ENCODE measurements at places on chromosomes 6 and 20. TPM values are rescaled to one million over a fixed set of nuclear protein-coding genes. Genes with fewer than 3 reads are reported as not detected.
A peak's percentile ranks its signal among the peaks of the same experiment; 100 is the strongest.

- no peak for DNase-seq
- H3K4me3 ChIP-seq = no peak overlapping the region
- H3K27me3 ChIP-seq = no peaks in the 10 kb centered on the region
- H3K27ac ChIP-seq = no peak overlapping the region
These were observed 30.5 kb downstream of the CNKSR3 start for GRCh38 chr6:154479771-154480639.

DNA sequence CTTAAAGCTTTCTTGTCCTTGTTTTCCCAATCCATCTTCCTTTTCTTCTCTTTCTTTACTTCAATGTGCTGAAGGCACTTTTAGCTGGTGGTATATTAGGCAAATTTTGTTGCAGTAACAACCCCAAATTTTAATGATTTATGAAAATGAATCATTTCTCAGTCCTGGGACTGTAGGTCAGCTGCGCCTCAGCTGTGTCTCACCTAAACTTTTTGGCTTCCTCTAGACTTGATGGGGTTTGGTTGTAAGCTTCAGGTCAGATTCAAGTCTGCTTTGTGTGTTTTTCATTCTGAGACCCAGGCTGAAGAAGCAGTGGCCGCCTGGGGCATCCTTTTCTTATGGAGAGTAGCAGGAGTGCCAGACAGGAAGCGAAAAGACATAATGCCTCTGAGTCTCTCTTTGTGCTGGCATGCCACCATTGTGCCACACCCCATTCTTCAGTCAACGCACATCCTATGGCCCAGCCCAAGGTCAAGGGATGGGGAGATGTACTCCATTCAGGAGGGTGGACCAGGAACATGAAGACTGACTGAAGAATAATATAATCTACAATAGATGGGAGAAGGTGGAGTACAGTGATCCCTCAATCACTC lies 28.9 kb upstream of the CD83 start:
- no peak for DNase-seq
- H3K27me3 ChIP-seq = peaks cover 4% of the 10 kb centered on the region
- H3K27ac ChIP-seq = no peak overlapping the region
- no peak overlapping the region for H3K4me3 ChIP-seq
- no peaks in the 10 kb centered on the region for H3K4me1 ChIP-seq

DNA sequence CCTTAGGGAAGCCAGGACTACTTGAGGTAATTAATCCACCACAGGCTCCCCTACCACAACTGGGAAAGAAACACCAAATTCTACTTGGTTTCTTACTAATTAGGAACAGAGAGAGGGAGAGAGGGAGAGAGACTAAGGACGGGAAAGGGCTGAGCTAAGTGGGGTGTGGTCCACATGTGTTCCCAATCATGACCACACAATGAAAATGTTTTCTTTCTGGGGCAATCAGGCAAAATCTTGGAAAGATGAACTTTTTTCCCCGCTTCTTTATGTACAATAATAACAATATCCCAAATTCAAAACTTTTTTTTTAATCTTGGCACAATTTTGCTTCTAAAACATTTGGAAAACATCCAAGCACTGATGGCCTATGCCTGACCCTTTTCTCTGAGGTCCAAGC lies 734.4 kb downstream of the MAFB start:
- H3K27me3 ChIP-seq = no peaks in the 10 kb centered on the region
- no peak for DNase-seq

- H3K4me3 ChIP-seq = no peak overlapping the region
- H3K27me3 ChIP-seq = peaks cover 2% of the 10 kb centered on the region
- H3K27ac ChIP-seq = no peak overlapping the region
- DNase-seq = no peak
These were observed 214.9 kb upstream of the GMDS start for GRCh38 chr6:2460216-2460745.

DNA sequence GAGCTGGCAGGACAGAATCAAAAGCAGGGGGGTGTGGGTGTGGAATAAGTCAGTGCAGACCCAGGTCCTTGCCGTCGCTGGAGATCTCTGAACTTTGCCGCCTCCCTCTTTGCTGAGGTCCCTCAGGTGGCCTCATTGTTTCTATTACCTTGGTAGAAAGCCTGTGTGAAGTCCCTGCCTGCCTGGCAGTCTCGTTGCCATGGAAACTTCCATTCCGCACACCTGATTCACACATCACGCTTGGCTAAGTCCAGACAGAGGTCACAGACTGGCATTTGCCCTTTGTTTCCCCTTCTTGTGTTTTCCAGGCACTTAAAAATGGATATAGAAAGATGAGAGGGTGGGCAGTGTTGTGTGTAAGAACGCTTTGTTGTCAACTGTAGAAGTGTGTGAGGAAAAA lies 260.6 kb downstream of the PRL start:
- DNase-seq = no peak
- H3K4me1 ChIP-seq = no peaks in the 10 kb centered on the region
- no peaks in the 10 kb centered on the region for H3K36me3 ChIP-seq
- H3K4me3 ChIP-seq = no peak overlapping the region

DNA sequence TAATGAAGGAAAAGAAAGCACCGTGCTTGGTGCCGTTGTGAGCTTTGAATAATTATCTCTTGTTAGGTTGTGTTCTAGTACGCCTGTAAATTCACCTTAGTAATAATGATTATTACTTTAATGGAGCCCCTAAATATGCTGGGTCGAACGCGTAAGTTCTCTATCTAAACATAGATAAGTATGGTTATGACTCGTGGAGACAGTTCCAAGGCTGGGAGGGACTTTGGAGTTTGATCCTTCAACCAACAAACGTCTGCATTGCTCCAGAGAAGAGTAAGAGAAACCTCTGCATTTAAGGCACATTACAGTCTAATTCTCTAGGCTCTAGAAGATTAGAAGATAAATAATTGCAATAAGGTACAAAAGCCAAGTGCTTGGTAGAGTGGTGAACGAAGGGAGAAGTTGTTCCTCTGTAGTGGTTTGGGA lies 514 bp downstream of the ACOT13 start:
- no peaks in the 10 kb centered on the region for H3K36me3 ChIP-seq
- H3K4me1 ChIP-seq = peaks cover 27% of the 10 kb centered on the region
- H3K27ac ChIP-seq = peak overlapping the region; percentile 88
- no peak for DNase-seq
- no peaks in the 10 kb centered on the region for H3K27me3 ChIP-seq

DNA sequence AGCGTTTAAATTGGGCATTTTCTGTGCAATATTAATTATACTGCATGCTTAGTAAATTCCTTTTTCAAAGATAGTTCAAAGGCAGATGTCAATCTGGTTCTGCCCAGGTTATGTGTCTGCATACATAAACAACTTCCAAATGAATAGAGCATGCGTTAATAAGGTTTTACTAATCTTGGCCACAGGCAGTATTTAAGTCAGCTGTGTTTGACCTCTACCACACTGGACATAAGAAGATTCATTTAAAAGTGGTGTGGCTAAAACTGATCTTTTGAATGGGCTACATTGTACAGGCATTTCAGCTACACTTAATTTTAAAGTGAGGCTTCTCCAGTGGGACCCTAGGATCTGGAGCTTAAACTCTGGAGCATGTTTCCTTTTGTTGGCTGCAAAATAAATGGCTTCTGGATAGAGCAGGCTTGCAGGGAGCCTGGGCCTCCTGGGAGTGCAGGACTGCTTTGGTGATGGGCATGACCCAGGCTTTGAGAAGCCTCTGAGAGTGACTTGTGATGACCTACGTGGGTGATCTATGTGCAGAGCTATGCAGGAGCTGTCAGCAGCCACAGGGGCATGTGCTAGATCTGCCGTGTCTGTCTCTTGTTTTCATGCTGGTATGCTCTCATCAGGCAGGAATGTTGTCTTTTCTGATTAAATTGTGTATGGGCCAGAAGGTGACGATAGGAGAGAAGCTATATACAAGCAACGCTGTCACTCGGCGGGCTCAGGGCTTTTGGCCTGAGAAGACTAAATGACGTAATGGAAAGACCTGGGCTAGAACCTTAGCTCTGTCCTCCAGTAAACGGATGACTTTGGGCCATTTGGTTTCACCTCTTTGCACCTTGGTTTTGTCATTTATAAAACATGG lies 331.2 kb downstream of the QKI start:
- H3K36me3 ChIP-seq = no peaks in the 10 kb centered on the region
- H3K4me1 ChIP-seq = no peaks in the 10 kb centered on the region
- H3K27me3 ChIP-seq = no peaks in the 10 kb centered on the region
- no peak overlapping the region for H3K27ac ChIP-seq
- no peak for DNase-seq

GRCh38 chr6:111122458-111123286 lies 35.4 kb downstream of the SLC16A10 start:
- no peak overlapping the region for H3K4me3 ChIP-seq
- H3K27me3 ChIP-seq = no peaks in the 10 kb centered on the region
- DNase-seq = no peak
- H3K27ac ChIP-seq = no peak overlapping the region
- no peaks in the 10 kb centered on the region for H3K36me3 ChIP-seq

DNA sequence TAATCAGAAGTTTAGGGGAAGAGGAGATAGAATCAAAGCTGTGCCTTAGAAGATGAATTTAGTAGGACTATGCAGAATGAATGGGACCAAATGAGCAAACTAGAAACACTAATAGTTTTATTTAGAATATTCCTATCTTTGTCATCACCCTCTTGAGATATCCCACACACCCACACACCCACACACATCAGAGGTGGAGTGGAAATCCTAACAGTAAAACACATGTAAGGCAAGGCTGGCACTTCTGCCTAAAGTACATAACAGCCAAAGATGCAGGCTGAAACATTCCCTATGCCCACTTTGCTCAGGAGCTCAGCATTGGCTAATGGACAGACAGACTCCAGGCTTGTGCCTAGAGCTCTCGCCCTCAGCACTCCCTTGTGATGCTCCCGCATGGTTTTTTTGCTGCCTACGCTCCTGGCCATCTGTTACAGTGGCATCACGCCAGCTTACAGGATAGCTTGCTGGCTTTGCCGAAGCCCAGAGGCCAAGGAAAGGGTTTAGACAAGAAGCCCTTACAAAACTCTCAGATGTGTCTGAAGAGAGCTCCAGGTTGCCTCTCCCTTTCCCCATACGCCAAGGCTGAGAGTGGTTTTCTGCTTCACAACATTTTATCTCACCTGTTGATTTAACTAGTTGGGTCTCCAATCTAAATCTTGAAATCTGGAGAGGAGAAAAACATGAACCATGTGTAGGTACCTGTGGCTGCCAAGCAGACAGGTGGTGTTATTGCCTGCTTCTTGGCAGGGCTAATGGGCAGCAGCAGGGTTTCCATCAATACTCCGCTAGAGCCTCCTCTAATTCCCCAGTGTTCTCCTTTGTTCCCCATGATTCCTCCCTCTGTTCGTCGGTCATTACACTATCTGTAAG lies 282.6 kb upstream of the ID4 start:
- H3K27ac ChIP-seq = no peak overlapping the region
- no peaks in the 10 kb centered on the region for H3K4me1 ChIP-seq
- no peaks in the 10 kb centered on the region for H3K36me3 ChIP-seq
- DNase-seq = no peak

DNA sequence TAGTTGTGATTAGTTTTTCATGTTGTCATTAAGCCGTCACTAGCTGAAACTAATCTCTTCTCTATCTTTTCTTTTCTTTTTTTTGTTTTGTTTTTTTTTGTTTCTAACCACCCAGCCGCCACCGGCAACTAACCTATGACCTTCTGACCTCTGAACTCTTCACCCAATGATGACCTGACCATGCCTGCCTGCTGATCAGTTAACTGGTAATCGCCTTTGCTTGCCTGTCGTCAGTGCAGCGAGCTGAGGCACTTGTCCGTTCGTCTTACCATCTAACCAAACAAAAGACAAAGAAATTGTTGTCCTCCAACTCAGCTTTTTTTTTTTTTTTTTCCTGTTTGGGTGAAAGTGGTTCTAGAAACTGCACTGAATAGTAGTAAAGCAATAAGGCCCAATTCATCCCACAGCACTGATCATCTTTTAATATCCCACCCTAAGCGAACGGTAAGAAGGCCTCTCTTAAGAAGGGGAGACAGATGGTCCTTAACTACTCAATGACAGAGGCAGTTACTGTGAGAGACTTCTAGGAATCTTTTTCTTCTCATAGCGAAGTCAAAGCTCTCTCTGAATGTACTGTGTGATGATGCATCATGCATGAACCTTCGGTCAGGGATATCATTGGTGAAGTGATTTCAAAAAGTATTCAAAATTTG lies 156.2 kb downstream of the QKI start:
- no peaks in the 10 kb centered on the region for H3K27me3 ChIP-seq
- no peaks in the 10 kb centered on the region for H3K4me1 ChIP-seq
- no peak overlapping the region for H3K4me3 ChIP-seq
- H3K36me3 ChIP-seq = no peaks in the 10 kb centered on the region

DNA sequence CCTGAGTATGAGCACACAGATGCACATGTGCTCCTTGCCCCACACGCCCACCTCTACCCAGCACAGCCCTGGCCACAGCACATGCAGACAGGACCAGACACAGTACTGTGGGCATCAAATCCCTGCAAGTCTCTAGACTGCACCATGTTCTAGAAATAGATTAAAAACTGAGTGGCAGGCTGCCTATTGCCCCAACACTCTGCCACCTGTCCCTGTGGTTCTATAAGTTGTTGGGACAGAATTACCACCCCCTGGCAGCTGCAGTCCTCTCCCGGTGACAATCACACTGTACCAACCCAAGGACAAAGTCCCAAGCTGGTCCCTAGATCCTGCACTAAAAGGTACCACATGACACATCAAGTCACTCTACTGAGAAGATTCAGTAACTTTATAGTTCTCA lies 70.2 kb downstream of the B3GAT2 start:
- H3K27ac ChIP-seq = no peak overlapping the region
- no peak overlapping the region for H3K4me3 ChIP-seq
- DNase-seq = no peak
- no peaks in the 10 kb centered on the region for H3K27me3 ChIP-seq
- H3K36me3 ChIP-seq = no peaks in the 10 kb centered on the region
- H3K4me1 ChIP-seq = no peaks in the 10 kb centered on the region

DNA sequence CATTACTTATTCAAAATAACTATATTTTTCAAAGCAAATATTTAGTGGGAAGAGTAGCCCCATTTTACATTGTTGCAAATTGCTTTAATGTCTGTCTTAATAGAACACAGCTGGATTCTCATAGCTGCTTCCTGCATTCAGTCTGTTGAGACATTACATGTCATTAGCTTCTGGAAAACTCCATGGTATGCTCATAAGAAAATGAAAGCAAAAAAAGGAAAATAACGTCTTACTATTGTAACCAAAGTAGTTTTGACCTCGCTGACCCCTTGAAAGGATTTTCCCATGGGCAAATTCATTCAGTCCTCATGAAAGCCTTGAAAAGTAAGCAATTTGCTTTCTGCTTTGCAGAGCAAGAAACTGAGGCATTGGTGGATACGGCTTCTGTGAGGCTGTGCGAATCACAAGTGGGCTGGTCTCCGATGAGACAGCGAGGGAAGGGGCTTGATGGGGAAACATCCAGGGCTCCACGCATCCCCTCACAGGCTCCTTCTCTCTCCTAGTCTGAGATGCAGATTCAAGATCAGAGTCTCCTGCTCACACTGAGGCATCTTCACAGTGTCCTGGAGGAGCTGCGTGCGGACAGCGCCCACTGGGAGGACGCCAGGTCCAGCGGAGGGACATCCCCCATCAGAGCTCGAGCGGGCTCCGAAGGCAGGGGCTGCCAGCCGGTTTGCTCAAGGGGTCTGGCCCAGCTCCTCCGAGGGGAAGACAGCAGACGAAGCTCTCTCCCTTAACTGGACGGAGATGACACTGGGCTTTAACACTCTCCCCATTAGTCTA lies 3.3 kb downstream of the C20orf202 start:
- H3K4me1 ChIP-seq = no peaks in the 10 kb centered on the region
- H3K27ac ChIP-seq = no peak overlapping the region
- no peak for DNase-seq
- no peaks in the 10 kb centered on the region for H3K36me3 ChIP-seq
- H3K4me3 ChIP-seq = no peak overlapping the region
- no peaks in the 10 kb centered on the region for H3K27me3 ChIP-seq

SMLR1 gene
- total RNA-seq = not detected

ACTL10 gene
- 4.9 TPM for total RNA-seq

PPP1R18 gene
- total RNA-seq = 146 TPM

IYD gene
- not detected for total RNA-seq

ENPP1 gene
- 0.07 TPM for total RNA-seq

Measured in naive thymus-derived CD4-positive, alpha-beta T cell (primary cell).